ENCODE measurements at places on chromosomes 5 and 9.

DNA sequence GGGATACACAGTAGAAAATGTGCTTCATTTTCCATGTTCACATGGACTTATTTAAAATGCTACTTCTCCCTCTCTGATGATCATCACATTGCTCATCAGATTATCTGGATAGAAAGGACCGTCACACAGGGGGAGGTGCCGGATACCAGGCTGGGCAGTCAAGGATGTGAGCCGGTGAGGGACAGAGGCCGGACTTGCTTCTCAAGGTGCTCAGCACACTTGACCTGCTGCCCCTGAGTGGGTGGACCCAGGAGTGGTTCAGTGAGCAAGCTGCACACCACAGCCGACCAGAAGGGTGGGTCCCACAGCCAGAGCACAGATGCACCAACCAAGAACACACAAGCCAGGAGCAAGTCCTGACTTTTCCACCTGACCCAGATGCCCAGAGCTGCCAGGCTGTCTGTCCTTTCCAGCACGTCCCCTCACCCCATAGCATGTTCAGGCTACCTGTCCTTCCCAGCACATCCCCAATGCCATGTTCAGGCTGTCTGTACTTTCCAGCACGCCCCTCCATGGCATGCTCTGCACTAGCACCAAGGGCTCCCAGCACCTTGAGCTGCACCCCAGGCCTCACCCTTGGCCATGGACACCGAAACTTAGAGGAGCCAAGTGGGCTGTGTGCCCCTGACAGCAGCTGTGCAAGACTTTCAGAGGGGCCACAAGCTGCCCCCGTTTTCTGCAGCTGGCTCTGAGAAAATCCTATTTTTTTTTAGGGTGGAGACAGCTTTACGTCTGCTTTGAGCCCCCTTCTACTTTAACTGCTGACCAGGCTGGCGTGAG lies 77.8 kb downstream of the SECISBP2 start:
- DNase-seq: no peak

DNA sequence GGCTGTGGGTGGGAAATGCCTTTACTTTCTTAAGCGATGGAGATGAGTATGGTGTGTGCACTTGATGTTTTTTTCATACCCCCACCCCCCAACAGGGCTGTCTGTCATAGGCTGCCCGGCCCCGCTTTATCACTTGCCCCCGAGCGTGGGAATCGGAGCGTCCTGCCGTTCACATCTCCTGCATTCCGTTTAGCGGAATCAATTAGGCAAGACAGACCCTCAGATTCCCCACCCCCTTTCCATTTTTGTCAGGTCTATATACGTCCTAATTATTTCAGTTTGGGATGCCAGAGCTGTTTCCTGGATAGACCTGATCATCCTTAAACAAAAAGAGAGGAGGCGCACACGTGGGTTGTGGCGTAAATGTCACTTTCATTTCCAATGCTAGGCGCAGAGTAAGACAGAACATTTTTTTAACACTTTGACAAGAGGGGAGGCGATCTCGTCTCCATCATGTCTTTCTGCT lies 217.2 kb downstream of the MEF2C start:
- DNase-seq: no peak

DNA sequence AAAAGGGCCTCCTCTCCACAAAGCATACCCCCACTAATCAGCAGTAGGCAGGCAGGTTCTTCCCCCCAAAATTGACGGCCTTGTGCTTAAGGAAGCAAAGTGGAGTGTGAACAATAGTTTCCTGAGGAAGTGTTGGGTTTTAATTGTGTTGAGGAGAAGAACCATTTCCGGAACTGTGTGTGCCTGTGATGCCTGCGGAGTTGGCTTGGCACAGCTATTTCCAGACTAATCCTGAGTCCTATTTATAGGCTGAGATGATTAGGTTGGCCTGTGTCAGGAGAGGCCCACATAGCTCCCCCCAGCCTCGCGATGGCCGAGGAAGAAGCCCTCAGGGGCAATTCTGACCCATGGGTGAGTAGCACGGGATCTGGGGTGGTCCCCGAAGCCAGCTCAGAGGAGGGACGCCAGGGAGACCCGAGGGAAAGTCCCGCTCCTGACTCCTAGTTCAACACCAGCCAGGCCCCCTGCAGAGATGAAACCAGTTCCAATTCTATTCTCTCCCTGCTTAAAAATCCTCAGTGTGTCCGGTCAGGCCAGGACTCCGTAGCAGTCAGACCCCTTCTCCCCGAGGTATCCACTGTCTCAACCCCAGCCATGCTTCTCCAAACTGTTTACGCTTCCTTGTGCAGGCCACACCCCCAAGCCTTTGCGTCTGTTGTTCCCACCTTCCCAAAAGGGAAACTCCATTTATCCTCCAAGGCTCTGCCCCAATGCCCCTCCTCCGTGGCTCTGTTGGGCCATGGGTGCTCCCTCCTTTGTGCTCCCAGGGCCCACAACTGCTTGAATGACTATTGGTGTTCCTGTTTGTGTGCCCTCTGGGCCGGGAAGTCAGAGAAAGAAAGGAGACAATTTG lies 18.1 kb downstream of the GSN start:
- peak; percentile 42 for DNase-seq

DNA sequence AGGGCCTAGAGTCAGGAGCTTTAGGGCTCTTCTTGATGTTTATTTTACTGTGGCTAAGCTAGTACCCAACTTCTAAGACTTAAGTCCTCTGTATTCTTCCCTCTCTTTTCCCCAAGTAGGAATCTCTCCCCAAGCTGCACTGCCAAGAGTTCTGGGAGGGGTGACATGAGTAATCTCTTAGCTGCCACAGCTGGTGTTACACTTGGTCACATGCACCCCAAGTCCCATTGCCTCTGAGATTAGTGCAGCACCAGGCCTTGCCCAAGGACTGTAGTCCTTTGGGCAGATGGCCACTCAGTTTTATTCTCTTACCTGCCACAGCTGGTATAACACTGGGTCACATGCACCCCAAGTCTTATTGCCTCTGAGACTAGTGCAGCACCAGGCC lies 114.7 kb upstream of the RIOK2 start:
- no peak for DNase-seq

DNA sequence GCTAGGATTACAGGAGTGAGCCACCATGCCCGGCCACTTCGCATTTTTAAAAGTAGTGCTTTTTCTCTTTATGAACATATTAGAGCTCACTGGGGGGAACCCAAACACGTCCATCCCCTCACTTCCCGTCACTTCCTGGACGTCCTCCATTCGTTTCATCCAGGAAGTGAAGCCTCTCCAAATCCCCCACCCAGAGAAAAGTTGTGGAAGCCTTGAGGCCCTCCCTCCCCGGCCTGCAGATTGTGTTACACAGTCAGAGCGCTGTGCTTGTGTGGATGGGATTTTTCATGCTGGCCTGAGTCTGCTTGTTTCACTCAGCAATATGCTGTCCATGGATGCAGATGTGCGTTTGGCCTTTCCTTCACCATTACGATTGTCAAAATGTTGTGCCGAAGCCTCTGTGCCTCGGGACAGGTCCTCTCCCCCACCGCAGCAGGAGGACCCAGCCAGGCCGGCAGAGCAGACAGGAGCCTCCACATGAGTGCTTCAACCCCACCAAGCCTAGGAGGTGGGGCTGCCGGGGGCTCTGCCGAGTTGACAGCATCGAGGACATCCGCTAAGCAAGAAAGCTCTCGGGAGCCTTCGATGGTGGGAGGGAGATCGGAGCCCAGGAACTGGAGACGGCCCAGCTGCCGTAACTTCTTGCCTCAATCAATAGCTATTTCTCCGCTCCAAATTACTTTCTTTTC lies 121.6 kb upstream of the PPP1R26 start:
- DNase-seq: no peak

DNA sequence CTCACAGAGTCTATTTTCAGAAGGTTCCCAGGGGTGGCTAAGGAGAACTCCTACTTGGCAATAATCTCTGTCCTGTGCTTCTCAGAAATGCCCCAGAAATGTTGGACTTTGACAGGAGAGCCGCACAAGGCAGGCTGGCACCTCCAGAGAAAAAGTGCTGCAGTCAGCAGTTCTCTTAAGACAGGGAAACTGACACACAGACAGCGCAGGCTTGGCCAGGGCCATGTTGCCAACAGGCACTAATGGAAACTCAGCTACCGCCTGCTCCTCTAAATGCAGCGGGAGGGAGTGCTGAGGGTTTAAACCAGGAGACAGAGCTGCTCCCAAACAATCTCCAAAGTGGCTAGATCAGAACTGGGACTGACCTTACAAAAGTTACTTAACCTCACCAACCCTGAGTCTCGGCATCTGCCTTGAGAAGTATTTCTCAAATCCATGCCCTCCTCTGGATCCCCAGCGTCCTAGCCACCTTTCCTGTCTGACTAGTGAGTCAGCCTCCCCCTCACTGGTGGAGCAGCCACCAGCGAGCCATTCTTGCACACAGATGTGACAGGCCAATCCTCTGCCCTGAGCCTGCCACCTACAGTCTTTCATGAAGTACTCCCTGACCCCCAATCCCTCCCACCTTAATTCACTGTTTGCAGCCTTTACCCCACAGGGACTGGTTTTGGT lies 186.4 kb downstream of the CDK5RAP2 start:
- DNase-seq: no peak

DNA sequence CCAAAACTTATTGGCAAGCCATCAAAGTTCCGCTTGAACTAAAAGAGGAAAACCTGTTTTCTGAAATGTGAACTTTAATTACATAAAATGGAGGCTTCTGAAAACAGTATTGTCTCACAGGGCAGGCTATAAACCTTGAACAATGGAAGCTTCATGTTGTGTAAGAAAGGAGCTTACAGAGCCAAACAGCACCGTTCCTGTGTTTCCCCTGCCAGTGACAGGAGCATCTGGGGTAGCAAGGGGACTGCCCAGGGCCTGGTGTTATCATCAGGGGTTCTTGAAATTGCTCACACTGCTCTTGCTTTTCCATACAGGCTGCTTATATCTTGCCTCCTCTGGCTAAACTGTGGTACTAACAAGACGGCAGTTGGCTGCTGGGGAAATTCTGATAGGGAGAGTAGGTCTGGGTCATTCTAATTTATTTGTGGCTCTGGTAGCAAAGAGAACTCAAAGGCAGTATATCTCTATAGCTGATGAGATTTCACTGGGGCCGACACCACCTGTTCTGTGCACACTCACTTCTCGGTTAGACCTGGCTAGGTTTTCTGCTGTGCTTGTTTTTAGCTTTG lies 40.4 kb downstream of the BASP1 start:
- DNase-seq: no peak

- no peak for DNase-seq
Measured at GRCh38 chr9:32627394-32627954, 8.0 kb downstream of the TAF1L start.

GRCh38 chr5:170131235-170131634 lies 25.5 kb downstream of the FOXI1 start:
- DNase-seq: no peak

GRCh38 chr9:114869845-114870244 lies 60.5 kb downstream of the TNFSF8 start:
- DNase-seq: no peak

- no peak for DNase-seq
Measured at GRCh38 chr9:128836509-128837145, 7.0 kb upstream of the SPOUT1 start.

- peak; percentile 82 for DNase-seq
Measured at GRCh38 chr5:141507387-141508091, 18.7 kb downstream of the PCDHGC5 start.

GRCh38 chr5:117473165-117473564 lies 898.5 kb upstream of the SEMA6A start:
- no peak for DNase-seq

DNA sequence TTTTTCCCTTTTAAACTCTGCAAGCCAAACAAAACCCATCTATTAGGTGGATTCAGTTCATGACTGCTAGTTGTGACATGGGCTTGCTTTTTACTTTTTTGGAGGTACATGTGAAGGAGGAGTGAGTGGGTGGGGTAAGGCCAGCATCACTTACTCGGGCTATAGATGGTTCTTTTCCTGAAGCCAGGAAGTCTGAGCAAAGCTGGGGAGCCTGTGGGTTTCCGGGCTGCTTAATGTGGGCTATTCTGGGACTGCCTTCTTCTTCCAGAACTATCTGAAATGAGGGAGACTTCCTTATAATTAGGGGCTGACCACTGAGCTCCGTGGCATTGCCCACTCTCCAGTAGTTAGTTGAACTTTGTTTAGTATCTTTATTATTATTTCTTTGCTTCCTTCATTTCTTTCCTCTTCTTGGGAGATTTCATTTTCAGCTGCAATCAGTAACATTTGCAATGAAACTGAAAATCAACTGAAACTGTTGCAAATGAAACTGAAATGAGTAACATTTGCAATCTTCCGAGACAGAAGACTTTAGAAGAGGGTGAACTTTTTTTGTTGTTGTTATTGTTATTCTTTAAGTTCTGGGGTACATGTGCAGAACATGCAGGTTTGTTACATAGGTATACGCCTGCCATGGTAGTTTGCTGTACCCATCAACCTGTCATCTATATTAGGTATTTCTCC lies 204.9 kb downstream of the LRRC70 start:
- DNase-seq: no peak

DNA sequence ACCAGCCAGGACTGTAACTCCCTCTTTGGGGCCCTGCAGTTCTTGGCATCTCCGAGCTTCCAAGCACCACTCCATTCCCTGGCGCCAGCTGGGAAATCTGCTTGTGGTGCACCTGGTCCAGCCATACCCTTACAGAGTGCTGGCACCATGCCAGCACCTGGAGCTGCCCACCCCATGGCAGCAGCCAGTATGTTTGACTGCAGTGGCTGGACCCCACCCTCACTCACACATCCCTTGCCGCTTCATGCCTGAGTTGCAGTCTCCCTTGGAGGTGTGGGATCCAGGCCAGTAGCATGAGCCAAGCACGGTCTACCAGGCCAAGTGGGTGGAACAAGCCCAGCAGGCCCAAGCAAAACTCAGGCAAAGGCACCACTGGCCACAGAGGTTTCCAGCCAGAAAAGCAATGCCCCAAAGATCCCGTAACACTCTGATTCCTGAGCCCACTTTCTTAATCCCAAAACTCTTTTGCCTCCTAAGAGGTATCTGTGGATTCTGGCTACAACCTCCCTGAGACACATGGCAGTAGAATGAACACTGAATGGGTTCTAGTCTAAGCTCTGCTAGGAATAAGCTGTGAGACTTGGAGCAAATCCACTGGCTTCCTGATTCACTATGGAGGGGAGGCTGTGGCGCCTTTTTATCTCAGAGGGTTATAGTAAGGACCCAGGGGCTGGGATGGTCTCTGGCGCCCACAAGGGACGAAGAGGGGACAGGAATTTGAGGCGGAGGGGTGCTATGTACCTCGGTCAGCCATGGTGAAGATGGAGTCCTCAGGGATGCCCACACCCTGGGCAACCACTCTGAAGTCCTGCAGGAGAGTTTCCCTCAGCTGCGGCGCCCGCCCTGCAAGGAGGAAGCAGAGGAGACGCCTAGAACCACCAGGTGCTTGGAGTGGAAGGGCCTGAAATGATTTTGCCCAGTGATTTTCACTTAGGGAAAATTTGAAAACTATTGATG lies 5.6 kb downstream of the AMBP start:
- peak; percentile 52 for DNase-seq

DNA sequence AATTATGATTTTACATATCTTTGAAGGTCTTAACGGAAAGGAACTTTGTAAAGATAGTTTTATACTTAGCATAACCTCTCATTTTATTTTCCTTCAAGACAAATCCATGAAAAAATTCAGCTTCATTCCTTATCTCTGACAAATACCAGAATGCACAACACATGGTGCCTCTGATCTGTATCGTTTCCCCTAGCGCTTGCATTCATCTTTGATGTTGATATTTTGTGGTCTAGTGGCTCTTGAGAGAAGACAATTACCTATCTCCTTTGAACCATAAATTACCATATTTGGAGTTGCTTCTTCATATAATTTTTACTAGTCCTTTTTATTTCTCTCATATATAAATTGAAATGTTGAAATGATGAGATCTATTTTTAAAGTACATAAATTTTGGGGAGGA lies 551.3 kb downstream of the PDE4D start:
- DNase-seq: no peak

- no peak for DNase-seq
Measured at GRCh38 chr5:176744584-176744965, 65.8 kb upstream of the UNC5A start.

- no peak for DNase-seq
Measured at GRCh38 chr5:92676215-92677165, 904.5 kb downstream of the NR2F1-AS1 start.

- DNase-seq: no peak
Measured at GRCh38 chr5:161096581-161096980, 244.6 kb upstream of the ATP10B start.

All from fibroblast of the conjunctiva (primary cell).